Bronchial epithelial cell (primary cell): ENCODE measurements at places on chromosomes 11 and 22. TPM values are rescaled to one million over a fixed set of nuclear protein-coding genes. Genes with fewer than 3 reads are reported as not detected.
A peak's percentile ranks its signal among the peaks of the same experiment; 100 is the strongest.

ARHGAP32 gene
- total RNA-seq, result 31.9 and 50.8 TPM in 2 replicates

OR4D5 gene
- total RNA-seq, result not detected in 2 replicates

- DNase-seq, result no peak
Measured at GRCh38 chr11:48263423-48263911, at the start of gene OR4X1. OR4X1 (plus strand) TSS chr11:48263861; CDS start chr11:48263861, 0 bp downstream.

GRCh38 chr11:134150195-134150903, 73.4 kb downstream of the NCAPD3 start:
- DNase-seq, result no peak

DNA sequence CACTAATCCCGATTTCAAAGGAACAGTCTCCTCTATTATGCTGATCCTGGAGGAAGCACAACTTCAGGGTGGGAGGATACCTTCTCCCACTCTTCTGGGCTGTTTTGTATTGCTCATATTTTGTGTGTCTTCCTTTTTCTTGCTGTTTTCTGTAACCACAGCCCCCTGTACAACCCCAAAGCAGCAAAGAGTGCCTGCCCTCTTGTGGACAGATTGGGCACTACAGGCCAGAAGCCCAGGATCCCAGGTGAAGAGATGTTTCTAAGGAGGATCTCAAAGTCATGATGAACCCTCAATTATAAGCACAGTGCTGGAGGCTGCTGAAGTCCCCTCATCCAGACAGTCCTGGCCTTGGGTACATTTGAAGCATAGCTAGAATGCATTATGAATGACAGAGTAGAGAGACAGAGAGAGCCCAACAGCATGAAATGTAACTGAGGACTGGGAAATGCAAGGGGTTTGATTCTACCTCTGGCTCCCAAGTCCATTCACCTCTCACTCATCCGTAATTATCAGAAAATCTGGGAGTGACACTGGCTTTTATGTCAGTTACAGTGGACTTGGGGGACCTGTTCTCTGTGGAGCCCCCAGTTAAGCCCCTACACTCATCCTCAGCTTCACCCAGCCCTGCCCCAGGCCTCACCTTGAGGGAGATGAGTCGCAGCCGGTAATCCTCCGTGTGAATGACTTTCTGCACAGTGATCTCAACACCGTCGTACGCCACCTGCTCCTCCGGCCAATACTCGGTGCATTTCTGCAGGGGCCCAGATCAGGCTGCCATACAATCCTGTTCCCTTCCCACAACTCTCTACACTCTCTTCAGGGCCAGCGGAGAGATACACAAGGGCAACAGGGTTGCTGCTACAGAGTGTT, 6.2 kb upstream of the IGSF22 start:
- peak; percentile 26 for DNase-seq
